ENCODE measurements at places on chromosomes 1 and 21.
A peak's percentile ranks its signal among the peaks of the same experiment; 100 is the strongest.

GRCh38 chr1:38803647-38804046, 55.9 kb downstream of the RRAGC start:
- DNase-seq, result no peak

GRCh38 chr1:59997479-59998115, 71.0 kb upstream of the CYP2J2 start:
- no peak for DNase-seq

- peak; percentile 81 for DNase-seq
These were observed 64.2 kb downstream of the TCP10L start for GRCh38 chr21:32520875-32521735.

DNA sequence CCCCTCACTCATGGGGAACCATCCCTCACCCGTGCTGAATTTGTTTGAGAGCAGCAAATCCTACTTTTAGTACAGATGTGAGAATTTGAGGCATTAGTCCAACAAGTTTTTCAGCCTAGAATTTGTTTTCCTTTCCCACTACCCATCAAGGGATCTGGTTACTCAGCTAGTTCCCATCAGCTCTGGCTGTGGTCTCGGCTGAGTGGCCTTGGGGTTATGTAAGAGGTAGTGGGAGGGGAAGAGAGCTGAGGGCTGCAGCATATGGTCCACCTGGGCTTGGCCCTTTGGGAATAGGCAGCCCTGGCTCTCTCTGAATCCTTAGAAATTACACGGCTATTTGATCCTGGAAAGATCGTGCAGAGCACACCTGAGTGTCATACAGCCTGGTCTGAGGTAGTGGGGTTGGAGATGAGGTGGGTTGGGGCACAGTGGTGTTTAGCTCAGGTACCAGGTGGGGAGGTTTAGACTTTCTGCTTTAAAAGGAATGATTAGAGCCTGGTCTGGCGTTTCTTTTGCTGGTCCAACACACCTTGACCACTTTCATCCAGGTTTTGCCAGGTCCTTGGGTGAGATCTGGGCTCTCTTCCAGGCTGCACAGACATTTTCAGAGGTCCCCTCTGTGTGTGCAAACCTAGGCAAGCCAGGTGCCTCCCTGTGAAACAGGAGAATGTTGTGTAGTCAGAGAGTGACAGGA, 4.2 kb downstream of the GSTM4 start:
- DNase-seq, result no peak

DNA sequence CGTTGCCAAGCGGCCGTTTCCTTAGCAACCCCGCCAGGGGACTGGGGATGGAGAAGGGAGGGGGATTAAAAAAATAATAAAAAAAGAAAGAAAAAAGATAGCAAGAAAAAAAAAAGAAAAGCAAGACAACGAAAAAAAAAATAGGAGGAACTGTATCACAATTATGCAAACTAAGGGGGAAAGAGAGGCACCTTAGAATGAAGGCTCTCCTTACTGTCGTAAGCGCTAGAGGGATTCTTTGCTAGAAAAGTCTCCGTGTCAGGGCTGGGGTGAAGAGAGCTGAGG, 625 bp upstream of the NEGR1 start:
- DNase-seq, result no peak
